Stimulated activated CD4-positive, alpha-beta T cell treated with anti-CD3 and anti-CD28 coated beads, Interleukin-1b, Interleukin-23, amount 100 ng/mL, for 1 hour (primary cell): ENCODE measurements at places on chromosomes 1 and 21.

- no peak for DNase-seq
Measured at GRCh38 chr1:106304106-106304505, 752.4 kb upstream of the PRMT6 start.

GRCh38 chr1:155181371-155182051 is 7.9 kb downstream of the TRIM46 start:
- no peak for DNase-seq

- no peak for DNase-seq
Measured at GRCh38 chr1:236530959-236531358, 7.2 kb downstream of the LGALS8 start.

- no peak for DNase-seq
Measured at GRCh38 chr1:83905315-83905907, 93.5 kb downstream of the TTLL7 start.

DNA sequence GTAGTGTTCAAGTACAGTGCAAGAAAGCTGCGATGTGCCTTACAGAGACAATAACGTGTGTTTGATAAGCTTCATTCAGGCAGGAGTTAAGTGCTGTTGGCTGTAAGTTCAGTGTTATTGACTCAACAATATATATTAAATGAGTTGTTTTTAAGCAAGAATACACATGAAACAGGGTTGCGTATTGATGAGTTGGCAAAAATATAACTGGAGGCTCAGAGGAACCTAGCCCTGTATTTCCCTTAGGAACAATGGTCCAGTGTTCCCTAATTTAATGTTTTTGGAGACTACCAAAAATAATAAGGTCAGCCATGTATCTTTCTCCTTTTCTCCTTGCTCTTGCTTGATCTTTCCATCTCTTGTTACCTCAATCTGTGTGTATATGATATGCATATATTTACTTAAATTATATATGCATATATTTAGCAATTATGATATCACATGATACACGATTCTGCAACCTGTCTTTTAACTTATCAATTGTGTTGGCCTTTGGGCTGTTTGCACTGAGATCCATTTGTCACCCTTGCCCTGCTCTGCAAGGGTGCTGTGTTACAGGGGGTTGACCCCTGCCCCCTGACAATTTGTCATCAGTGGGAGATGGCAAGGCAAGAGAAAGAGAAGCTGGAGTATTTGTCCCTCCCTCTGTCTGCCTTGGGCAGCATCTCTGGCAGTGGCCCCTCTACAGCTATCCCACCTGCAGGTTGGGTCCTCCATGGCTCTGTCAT is 109.7 kb downstream of the FGGY start:
- DNase-seq, result no peak

DNA sequence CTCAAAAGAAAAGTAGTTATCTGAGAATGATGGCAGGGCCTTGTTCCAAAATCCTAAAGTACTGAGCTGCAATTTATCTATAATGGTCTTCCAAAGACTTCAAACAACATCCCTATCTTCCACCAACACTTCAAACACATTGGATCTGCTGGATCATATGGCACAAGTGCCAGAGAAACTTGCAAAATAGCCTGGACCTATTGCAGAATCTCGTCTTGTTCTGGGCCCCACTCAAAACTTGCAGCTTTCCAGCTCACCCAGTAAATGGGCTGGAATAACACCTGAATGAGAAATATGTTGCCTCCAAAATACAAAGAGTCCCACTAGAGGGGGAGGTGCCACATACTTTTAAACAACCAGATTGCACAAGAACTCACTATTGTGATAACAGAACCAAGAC is 44.0 kb upstream of the PKN2 start:
- DNase-seq, result no peak

DNA sequence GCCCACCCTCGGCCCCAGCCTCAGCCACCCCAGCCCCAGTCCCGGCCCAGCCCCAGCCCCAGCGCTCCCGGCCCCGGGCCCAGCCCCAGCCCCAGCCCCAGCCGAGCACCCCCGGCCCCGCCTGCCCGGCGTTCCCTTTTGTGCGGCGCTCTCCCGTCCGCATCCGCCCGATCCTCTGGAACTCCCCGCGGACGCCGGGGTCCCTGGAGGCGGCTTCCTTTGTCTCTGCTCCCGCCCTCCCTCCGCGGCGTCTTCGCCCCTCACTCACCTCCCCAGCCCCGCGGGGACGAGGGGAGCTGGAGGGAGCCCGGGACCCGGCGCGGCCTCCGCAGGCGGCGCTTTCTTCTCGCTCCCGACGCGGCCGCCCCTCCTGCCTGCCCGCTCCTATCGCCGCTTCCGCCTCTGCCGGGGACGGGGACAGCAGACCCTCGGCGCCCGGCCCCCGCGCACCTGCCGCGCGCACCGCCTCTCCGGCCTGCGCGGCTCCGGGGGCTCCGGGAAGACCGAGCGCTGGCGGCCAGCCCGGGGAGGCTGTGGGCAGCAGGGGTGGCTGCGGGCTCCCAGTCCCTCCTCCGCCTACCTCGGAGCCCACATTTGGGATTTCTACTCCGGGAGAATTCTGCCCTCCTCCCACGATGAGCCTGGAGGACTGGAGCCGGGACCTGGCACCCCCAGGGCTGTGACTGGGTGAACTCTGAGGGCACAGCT is 14.0 kb downstream of the AGRN start:
- no peak for DNase-seq

- no peak for DNase-seq
Measured at GRCh38 chr1:30024411-30025195, 698.8 kb downstream of the MATN1 start.

DNA sequence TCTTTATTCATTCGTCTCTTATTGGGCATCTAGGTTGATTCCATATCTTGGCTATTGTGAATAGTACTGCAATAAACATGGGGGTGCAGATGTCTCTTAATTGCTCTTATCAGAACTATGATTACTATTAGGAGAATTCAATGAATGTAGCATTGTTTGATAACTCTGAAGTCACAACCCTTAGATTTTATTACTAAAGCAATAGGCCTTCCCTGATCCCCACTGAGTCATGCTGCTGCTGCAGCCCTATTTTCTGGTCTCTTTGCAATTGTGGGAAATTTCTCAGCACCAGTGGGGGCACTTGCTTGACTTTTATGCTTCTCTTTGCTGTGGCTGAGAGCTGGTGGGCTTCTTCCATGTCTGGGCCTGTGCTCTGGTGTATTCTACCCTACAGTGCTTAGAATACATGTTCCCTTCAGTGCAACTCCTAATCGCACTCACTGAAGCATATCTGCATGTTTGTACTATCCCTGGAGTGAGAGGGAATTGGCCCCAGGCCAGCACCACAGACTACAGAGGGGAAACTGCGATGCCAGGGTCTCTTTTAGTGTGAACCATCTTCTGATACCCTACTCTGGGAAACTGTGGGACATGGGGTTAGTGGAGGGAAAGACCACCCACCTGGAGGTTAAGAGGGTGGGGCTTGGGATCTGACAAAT is 52.2 kb upstream of the ROR1 start:
- DNase-seq, result no peak

- DNase-seq, result no peak
Measured at GRCh38 chr21:44511219-44511937, 28.6 kb downstream of the KRTAP10-1 start.

DNA sequence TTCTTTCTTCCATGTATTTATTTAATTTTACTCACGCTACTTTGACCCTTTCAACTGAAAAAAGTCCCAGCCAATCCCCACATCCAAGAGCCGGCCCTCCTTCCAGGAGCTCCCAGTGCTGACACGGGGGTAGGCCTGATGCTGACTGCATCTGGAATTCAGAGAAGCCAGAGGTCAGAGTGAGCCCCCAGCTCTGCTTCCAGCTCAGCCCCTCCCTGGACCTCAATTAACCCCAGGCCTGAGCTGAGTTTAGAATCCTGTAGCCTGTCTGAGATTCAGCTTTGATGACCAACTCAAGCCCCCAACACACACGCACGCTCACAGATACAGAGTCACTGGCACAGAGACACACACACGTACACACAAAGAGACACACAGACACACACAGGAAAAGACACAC is 247.9 kb downstream of the NPHP4 start:
- DNase-seq, result no peak

GRCh38 chr1:241102664-241103063 is 254.3 kb downstream of the RGS7 start:
- no peak for DNase-seq

GRCh38 chr1:214808845-214809460 is 206.0 kb downstream of the CENPF start:
- DNase-seq, result no peak

GRCh38 chr1:78078358-78078757 is 32.6 kb downstream of the GIPC2 start:
- no peak for DNase-seq

- no peak for DNase-seq
Measured at GRCh38 chr21:35543746-35544145, 494.6 kb upstream of the RUNX1 start.

- DNase-seq, result no peak
Measured at GRCh38 chr1:94622757-94623156, 81.2 kb upstream of the F3 start.

- no peak for DNase-seq
Measured at GRCh38 chr1:232340446-232340845, 289.5 kb downstream of the SIPA1L2 start.

- DNase-seq, result no peak
Measured at GRCh38 chr1:1217621-1218523, 3.9 kb upstream of the TNFRSF4 start.

DNA sequence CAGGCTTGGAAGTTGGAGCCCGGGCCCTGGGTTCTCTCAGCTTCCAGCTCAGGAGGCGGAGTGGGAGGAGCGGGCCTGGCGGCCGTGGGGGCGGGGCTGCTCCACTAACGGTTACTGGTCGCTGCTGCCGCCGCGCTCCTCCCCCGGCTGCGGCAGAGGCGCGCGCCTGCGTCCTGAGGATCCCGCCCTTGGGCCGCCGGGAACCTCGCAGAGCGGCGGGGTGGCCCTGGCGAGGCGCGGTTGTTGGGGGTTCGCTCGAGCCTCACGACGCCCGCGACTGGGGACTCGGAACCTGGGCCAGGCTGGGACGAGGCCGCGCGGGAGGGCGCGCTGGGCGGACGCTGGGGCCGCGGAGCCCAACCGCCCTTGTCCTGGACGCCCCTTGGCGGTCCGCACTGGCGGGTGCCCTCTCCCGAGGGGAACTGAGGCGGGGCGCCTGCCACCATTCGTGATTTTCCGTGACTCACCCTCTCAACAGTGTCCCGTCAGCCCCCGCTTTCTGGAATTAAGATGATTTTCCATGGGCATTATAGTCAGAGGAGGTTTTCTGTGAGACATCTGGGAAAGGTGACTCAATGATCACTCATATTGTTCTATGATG is 34.1 kb downstream of the OR2G3 start:
- DNase-seq, result no peak

DNA sequence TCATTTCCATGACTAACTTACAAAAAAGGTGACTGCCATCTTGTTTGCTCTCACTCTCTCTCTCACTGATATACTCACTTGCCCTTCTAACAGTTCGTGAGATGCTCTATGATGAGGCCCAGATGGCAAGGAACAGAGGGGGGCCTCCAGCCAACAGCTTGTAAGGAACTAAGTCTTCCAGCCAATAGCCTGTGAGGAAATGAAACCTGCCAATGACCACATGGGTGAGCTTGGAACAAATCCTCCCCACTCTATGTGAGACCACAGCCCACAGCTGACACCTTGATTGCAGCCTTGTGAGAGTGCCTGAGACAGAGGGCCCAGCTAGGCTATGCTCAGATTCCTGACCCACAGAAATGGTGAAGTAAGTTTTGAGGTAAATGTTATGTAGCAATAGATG is 153.7 kb downstream of the HHIPL2 start:
- no peak for DNase-seq

- no peak for DNase-seq
Measured at GRCh38 chr1:86205741-86206140, 49.2 kb upstream of the COL24A1 start.

- DNase-seq, result no peak
Measured at GRCh38 chr1:92709738-92710137, 75.2 kb downstream of the EVI5 start.

GRCh38 chr1:207440626-207441025 is 13.5 kb upstream of the CR2 start:
- no peak for DNase-seq

DNA sequence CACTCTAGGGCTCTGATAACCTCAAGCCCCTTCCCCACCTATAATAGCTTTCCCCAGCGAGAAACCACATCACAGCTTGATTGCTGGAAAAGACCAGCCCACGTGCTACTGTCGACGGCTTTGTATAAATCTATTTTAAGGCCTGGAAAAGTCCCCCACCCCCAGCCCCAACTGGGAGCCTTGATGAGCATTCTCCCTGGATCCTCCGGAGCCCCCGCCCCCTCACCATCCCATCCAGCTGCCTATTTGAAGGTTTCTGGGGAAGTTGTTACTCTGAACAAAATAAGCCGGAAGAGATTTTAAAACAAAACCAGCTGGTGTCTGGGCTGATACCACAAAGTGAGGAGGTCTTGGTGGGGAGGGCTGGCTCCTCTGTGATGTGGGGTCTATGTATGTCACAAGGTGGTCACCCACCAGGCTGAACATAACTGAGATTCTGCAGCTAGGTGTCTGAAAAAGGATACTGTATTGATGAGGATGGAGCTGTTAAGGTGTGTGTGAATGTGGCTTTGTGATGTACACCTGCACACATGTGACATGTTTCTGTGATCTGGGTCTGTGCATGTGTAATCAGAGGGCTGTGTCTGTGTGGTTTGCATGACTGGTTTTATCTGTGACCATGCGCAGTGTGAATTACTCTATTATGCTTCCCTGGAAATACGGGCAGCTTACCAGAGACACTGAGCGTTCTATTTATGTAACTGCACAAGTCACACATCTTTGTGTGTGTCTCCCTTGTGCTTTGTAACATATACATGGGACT is 25.0 kb downstream of the RIMS3 start:
- no peak for DNase-seq

- no peak for DNase-seq
Measured at GRCh38 chr1:84939761-84940160, 46.8 kb upstream of the LPAR3 start.

- DNase-seq, result no peak
Measured at GRCh38 chr1:9805006-9805508, 18.7 kb downstream of the CLSTN1 start.

- DNase-seq, result no peak
Measured at GRCh38 chr1:9894115-9894514, 16.0 kb downstream of the CTNNBIP1 start.

DNA sequence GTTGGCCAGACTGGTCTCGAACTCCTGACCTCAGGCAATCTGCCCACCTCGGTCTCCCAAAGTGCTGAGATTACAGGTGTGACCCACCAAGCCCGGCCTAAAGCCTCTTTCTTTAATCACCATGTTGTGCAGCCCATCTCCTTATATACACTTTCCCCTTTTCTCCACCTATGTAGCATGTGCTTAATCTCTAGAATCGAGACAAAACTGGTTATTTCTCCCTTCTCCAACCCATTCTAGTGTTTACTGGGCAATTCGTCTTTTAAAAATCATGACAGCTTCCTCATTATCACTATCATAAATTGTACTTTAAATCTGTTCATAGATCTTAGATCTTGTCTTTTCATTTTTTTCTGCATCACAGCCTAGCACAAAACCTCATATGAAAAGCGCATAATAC is 285.7 kb downstream of the PDE4B start:
- no peak for DNase-seq
